Peyer's patch (tissue), 4 donors: ENCODE measurements at places on chromosomes 4 and X. TPM values are rescaled to one million over a fixed set of nuclear protein-coding genes. Genes with fewer than 3 reads are reported as not detected.

Gene MAGEB4
- not detected for total RNA-seq

Gene EDNRA
- total RNA-seq = 2.4 TPM

Gene FGFR3
- 45.4 TPM for total RNA-seq

Gene GDPD2
- total RNA-seq = 37.0 TPM

GRCh38 chrX:2495595-2495994, 5.2 kb downstream of the DHRSX start:
- H3K27me3 ChIP-seq = no peaks in the 10 kb centered on the region
- DNase-seq = no peak
- no peaks in the 10 kb centered on the region for H3K4me1 ChIP-seq
- H3K36me3 ChIP-seq = no peaks in the 10 kb centered on the region

DNA sequence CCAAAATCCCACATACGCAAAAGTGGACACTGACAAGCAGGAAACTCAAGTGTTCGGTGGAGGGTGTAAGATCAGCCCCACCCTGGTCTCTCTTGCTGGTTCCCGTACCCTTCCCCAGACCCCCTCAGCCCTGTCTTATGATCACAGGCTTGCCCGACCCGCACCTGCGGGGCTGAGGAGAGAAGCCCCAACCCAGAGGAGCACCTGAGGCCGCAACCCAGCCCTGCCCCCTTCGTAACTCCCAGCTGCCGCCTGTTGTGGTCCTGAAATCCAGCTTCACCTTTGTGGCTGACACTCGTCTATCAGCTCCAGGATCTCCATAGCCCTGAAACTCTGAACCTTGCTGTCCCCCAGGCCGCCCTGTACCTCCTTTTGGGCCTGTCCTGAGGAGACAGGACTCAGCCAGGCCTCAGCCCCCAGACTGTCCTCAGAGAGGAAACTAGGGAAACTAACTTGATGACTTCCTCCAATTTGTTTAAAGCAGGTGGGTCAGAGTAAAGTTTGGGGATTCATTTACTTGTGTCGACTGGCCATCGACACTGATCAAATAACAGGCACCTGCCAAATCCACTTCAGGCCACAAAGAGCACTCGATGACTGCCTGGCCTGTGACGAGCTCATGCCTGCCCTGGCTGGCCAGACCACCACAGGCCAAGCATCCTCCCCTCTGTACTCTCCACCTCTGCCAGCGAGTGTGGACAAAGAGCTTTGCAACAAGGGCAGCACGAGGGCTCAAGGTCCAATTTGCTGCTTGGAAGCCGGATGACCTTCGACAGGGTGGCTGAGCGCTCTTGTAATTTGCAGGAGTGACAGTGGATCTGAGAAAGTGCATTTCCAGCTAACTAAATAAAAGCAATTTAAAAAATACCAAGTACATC, 19.3 kb downstream of the DCTD start:
- no peak overlapping the region for H3K27ac ChIP-seq
- no peaks in the 10 kb centered on the region for H3K27me3 ChIP-seq
- H3K36me3 ChIP-seq = no peaks in the 10 kb centered on the region
- DNase-seq = no peak

DNA sequence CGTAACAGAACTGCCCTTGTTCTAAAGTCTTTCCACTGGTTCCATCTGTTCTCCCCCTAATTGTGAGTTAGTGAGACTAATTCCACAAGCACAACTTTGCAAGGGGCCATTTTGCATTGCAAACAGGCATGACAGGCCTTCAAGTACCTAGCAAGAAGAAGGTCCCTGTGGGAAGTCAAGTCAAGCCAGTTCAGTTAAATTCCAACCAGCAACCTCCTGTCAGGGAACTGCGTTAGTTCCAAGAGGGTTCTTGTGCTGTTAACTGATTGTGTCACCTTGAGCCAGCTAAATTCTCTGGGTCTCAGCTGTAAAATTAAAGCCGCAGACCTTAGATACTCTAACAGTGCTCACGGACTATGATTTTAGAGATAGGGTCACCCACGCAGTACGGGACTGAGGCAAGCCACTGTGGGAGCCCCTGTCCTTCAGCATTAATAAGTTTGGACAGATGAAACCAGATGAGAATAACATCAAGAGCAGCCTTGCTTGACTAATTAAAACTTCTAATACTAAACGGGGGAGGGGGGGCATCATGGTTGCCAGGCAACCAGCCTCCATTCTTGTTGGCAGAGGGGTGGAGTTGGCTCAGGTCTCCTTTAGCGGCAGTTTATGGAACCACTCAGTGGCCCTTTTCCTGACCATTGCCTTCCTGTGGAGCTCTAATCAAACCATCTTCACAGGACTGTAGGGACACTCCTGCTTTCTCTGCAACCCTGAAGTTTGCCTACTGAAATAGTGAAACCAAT, 24.1 kb upstream of the TMEM150C start:
- H3K4me3 ChIP-seq = no peak overlapping the region
- no peaks in the 10 kb centered on the region for H3K27me3 ChIP-seq
- H3K36me3 ChIP-seq = no peaks in the 10 kb centered on the region
- H3K4me1 ChIP-seq = no peaks in the 10 kb centered on the region
- no peak overlapping the region for H3K27ac ChIP-seq

- H3K36me3 ChIP-seq = no peaks in the 10 kb centered on the region
- H3K27ac ChIP-seq = no peak overlapping the region
- H3K4me1 ChIP-seq = no peaks in the 10 kb centered on the region
- no peaks in the 10 kb centered on the region for H3K27me3 ChIP-seq
- H3K4me3 ChIP-seq = no peak overlapping the region
Observed at GRCh38 chr4:13860126-13860525, 232.6 kb upstream of the BOD1L1 start.

- no peaks in the 10 kb centered on the region for H3K4me1 ChIP-seq
- H3K4me3 ChIP-seq = no peak overlapping the region
- DNase-seq = no peak
- H3K27ac ChIP-seq = no peak overlapping the region
- no peaks in the 10 kb centered on the region for H3K27me3 ChIP-seq
- no peaks in the 10 kb centered on the region for H3K36me3 ChIP-seq
Observed at GRCh38 chrX:103413705-103414387, 37.5 kb downstream of the BEX3 start.

- no peak overlapping the region for H3K4me3 ChIP-seq
- no peak overlapping the region for H3K27ac ChIP-seq
- no peaks in the 10 kb centered on the region for H3K4me1 ChIP-seq
- H3K36me3 ChIP-seq = no peaks in the 10 kb centered on the region
- no peaks in the 10 kb centered on the region for H3K27me3 ChIP-seq
Observed at GRCh38 chr4:178275671-178276360, 833.6 kb upstream of the AGA start.

DNA sequence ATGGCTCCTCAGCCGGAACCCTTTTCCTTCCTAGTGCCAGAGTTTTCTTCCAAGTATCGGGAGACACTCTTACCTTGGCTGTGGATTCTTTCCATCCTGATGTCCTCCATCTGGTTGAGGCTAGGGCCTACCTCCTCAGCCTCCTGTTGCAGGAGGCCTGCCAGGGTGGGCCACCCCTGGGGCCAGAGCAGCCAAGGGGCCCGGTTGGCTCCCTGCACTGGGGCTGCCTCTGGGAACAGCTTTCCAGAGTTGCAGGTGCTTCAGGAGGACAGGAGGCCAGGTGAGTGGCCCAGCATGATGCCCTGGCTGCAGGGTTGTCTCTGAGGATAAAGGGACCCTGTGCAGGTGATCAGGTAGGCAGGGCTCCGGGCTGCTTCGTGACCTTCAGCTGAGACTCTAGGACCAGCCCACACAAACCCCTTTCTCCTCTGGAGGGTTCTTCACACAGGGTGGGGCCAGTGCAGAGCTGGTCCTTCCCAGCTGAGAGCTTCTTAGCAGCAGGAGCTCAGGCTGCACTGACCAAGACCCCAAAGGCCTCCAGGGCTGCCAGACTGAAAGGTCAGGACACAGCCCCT, 5.3 kb upstream of the GPR78 start:
- no peak overlapping the region for H3K27ac ChIP-seq
- no peaks in the 10 kb centered on the region for H3K36me3 ChIP-seq

DNA sequence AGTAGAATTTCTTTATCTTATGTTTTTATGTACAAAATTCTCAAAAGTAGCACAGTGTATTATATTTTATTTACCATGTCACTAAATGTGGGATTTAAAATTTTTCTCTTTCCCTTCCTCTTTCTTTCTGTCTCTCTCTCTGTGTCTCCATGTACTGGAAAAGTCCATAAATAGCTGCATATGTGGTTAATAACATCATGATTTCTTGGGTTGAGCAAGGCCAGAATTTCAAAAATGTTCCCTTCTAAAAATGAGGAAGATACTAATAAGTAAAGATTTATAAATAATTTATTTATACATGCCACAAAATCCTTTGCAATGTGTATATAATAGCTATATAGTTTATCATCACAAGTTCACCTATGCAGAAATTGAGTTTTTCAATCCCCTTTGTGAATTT, 29.1 kb upstream of the DKK2 start:
- no peak overlapping the region for H3K4me3 ChIP-seq
- H3K4me1 ChIP-seq = no peaks in the 10 kb centered on the region
- no peak overlapping the region for H3K27ac ChIP-seq
- no peaks in the 10 kb centered on the region for H3K27me3 ChIP-seq

DNA sequence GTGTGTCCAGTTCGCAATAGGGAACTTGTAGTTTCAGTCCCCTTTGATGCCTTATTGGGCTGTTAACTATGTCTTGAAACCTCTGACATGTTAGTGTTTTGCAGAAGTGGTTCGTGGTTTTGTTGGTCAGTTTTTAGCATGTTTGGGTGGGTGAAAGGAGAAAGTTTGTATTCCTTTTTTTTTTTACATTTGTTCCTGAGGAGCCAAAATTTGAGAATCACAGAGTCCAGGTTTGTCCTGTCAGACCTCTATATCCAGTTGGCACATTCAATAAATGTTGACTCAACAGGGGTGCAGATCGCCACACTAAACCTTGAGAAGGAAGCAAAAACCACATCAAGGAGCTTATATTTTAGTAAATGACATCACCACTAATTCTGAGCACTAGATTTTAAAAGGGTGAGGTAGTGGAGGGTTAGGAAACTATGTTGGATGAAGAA, 26.2 kb downstream of the DLG3 start:
- H3K4me3 ChIP-seq = no peak overlapping the region
- no peak for DNase-seq
- no peaks in the 10 kb centered on the region for H3K36me3 ChIP-seq
- no peaks in the 10 kb centered on the region for H3K27me3 ChIP-seq
- no peaks in the 10 kb centered on the region for H3K4me1 ChIP-seq
- H3K27ac ChIP-seq = no peak overlapping the region

GRCh38 chr4:76447393-76447851, 12.4 kb downstream of the SHROOM3 start:
- H3K4me3 ChIP-seq = no peak overlapping the region
- H3K4me1 ChIP-seq = no peaks in the 10 kb centered on the region
- no peak overlapping the region for H3K27ac ChIP-seq
- no peak for DNase-seq

- no peaks in the 10 kb centered on the region for H3K4me1 ChIP-seq
- H3K27ac ChIP-seq = no peak overlapping the region
- H3K4me3 ChIP-seq = no peak overlapping the region
- no peak for DNase-seq
- no peaks in the 10 kb centered on the region for H3K36me3 ChIP-seq
Observed at GRCh38 chr4:52110171-52110570, 59.1 kb downstream of the SPATA18 start.

- H3K4me1 ChIP-seq = no peaks in the 10 kb centered on the region
- peak overlapping the region; percentile 8 for H3K4me3 ChIP-seq
- H3K27ac ChIP-seq = no peak overlapping the region
- no peaks in the 10 kb centered on the region for H3K27me3 ChIP-seq
- DNase-seq = no peak
Observed at GRCh38 chr4:133147921-133148689, 989 bp upstream of the PCDH10 start.

GRCh38 chr4:74223801-74224200, 65.9 kb downstream of the MTHFD2L start:
- H3K27me3 ChIP-seq = no peaks in the 10 kb centered on the region
- H3K36me3 ChIP-seq = no peaks in the 10 kb centered on the region
- DNase-seq = no peak
- H3K27ac ChIP-seq = no peak overlapping the region
- no peak overlapping the region for H3K4me3 ChIP-seq

DNA sequence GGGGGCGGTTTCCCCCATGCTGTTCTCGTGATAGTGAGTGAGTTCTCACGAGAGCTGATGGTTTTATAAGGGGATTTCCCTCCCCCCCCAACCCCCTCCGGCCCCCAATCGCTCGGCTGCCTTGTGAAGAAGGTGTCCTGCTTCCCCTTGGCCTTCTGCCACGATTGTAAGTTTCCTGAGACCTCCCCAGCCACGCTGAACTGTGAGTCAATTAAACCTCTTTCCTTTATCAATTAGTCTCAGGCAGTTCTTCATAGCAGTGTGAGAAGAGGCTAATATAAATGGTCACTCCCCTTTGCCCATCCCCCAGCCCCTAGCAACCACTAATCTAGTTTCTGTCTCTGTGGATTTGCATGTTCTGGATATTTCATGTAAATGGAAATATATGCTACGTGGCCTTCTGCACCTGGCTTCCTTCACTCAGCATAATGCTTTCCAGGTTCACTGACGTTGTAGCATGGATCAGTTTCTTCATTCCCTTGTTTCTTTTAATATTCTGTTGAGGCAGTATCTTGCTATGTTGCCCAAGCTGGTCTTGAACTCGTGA, 16.4 kb downstream of the GPR143 start:
- no peak for DNase-seq
- H3K4me3 ChIP-seq = no peak overlapping the region
- no peaks in the 10 kb centered on the region for H3K27me3 ChIP-seq

- no peaks in the 10 kb centered on the region for H3K36me3 ChIP-seq
- no peak for DNase-seq
- no peaks in the 10 kb centered on the region for H3K27me3 ChIP-seq
- H3K4me3 ChIP-seq = no peak overlapping the region
- peaks cover 4% of the 10 kb centered on the region for H3K4me1 ChIP-seq
- H3K27ac ChIP-seq = peak overlapping the region; percentile 83
Observed at GRCh38 chr4:169660929-169661328, 40.6 kb downstream of the CLCN3 start.

DNA sequence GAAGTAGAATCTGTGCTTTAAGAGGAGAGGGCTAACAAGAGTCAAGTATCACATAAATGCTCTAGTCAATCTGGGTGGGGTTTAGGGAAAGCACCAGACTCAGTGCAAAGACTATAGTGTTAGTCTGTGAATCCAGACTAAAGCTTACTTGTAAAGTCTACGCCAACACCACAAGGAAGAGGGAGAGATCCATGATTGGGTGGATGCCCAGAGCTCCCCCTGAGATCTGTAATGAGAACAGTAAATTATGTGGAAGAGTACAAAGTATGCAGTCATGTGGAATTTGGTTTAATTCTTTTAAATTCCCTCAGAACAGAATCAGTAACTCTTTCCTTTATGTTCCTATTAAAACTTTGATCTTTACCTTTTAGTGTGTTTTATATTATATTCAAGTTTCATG, 354.7 kb upstream of the SPANXN4 start:
- no peaks in the 10 kb centered on the region for H3K4me1 ChIP-seq
- H3K27me3 ChIP-seq = no peaks in the 10 kb centered on the region
- no peak overlapping the region for H3K27ac ChIP-seq
- H3K36me3 ChIP-seq = no peaks in the 10 kb centered on the region
- DNase-seq = no peak

- H3K36me3 ChIP-seq = no peaks in the 10 kb centered on the region
- no peak overlapping the region for H3K4me3 ChIP-seq
- no peak overlapping the region for H3K27ac ChIP-seq
- H3K4me1 ChIP-seq = no peaks in the 10 kb centered on the region
- H3K27me3 ChIP-seq = no peaks in the 10 kb centered on the region
- no peak for DNase-seq
Observed at GRCh38 chr4:112536123-112536522, 20.1 kb upstream of the NEUROG2 start.
